ENCODE measurements at places on chromosomes 6 and 20.
A peak's percentile ranks its signal among the peaks of the same experiment; 100 is the strongest.

DNA sequence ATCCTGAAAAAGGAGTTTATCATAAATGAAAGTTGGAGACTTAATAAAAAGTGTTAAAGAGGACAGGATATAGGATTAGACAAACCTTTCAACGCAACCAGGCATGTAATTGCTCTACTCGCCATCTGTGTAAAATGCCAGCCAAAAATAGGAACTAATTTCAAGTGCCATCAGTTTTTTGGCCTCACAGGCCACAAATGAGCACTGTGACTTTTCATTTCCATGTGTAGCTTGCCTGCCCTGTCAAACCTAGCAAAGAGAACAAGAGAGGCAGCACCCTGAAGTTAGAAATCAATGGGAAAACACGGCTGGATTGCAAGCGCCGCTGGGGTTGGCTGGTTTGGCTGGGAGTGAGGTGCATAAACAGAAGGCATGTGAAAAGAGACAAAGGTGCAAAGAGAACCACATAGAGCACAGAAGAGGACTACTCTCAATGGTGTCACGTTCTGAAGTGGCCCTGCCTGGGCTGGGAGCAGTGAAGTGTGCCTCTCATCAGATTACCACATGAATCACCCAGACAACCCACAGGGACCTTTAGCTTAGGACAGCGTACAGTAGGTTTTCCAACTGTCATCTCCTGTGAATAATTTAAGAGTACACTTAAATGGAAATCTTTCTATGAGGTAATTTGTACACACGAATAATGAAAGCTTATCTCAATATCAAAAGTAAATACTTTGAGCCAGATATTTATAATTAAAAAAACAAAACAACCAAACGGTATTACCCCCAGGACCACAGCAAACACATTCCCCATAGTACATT is 78.0 kb upstream of the NHSL1 start:
- no peak for DNase-seq

GRCh38 chr6:162907876-162908481 is 180.2 kb downstream of the PACRG start:
- DNase-seq = no peak

DNA sequence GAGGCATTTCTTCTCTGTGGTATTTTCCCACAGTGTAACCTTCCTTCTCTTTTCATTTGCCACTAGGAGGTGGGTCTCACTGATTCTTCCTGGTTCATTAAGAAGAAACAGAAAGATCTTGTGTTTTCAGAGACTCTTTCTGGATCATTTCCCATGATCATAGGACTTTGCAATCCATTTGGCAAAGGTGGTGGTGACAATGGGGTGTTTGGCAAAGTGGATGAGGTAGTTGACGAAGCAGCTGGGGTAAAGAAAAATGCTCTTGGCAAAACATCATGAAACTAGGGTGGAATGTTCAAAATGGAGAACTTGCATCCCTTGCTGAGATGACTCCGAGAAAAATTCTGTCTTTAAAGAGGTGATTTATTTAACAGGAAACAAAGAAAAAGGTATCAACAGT is 50.6 kb downstream of the TRAF3IP2 start:
- DNase-seq = no peak

DNA sequence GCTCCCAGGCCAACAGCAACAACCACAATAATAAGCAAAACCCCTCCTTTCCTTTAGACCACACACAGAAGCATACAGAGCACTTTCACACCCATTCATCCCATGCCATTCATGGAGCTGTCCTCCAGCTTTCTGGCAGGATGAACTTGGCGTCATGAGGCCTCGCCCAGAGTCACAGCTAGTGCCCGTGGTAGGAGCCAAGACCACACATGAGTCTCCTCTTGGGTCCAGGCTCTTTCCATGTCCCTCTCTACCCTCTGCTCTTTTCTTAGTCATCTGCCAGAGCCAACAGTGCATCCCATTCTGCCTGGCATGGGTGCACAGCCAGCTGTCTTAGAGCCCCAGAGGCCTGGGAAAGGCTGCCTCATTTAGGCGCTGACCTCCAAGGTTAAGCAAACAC is 1.8 kb upstream of the TGM3 start:
- peak; percentile 17 for DNase-seq

- no peak for DNase-seq
These were observed 539.1 kb upstream of the JAG1 start for GRCh38 chr20:11212902-11213301.

GRCh38 chr20:61263084-61263695 is 11.1 kb downstream of the CDH4 start:
- DNase-seq = no peak

DNA sequence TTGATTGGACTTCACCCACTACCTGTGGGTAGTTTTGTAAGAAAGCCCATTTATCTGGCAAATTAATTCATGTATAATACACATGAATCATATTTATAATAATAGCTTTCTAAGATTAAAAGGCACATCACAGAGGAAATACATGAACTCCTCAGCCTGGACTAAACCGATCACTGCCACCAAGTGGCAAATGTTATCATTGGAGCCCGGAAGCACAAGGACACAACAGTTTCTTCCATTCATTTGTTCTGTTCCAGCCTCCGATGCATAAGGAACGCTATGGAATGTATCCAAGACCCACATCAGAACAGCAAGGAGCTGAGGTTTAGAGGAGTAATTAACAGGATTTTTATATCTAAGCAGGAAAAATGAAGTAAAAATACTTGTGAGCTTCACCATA is 13.9 kb upstream of the IPCEF1 start:
- DNase-seq = no peak

DNA sequence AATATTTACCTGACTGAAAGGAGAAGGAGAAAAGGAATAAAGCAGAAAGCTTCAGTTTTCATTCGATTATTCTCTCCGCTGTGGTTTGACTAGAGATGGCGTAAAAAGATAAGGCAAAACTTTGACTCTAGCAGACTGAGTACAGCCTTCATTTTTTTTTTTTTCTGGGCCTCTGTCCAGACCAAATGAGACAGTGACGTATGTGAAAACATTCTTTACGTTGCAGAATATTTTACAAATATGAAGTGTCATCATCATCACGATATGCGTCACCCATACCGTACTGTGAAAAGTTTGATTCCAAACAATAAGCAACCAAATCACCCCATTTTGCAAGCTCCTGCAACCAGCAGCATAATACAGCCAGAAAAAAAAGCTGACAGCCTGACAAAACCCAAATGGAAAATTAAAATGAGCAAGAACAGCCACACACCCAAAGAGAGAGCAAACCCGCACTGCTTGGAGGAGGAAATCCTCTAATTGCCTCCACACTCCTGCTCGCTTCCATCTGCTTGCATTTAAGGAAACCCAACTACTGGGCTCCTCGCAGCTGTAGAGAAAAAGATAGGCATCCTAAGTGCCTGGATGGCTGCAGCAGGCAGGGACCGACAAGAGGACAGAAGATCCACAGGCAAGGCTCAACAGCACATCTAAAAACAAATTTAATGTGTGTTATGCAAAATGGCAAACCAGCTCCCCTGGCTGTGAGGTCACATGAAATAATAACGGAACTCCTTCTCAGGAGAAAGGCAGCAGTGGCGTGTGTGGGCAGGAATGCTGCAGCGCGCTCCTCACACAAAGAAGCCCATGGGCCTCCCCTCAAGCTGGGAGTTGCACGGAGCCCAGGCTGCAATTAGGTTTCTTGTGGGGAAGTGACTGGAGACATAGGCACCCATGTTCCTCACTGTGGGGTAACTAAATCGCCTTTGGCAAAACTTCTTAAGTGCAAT is 113.1 kb downstream of the FYN start:
- DNase-seq = no peak

GRCh38 chr6:74851596-74851995 is 354.3 kb downstream of the COL12A1 start:
- DNase-seq = no peak

- DNase-seq = no peak
These were observed 6.6 kb downstream of the TRAM2 start for GRCh38 chr6:52570291-52570700.

DNA sequence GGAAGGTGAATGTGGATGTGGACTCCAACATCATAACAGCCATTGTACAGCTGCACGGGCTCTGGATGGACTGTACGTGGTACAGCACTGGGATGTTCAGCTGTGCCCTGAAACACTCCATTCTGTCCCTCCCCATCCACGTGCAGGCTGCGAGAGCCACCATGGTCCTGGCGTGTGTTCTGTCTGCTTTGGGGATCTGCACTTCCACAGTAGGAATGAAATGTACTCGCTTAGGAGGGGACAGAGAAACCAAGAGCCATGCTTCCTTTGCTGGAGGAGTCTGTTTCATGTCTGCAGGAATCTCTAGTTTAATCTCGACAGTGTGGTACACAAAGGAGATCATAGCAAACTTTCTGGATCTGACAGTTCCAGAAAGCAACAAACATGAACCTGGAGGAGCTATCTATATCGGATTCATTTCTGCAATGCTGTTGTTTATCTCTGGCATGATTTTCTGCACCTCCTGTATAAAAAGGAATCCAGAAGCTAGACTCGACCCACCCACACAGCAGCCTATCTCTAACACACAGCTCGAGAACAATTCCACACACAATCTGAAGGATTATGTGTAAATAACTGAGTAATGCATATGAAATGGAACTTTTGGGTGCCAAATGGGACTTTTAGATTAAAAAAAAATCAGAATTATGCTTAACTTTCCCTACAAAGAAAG is 12.1 kb downstream of the CLDN20 start:
- DNase-seq = no peak

- no peak for DNase-seq
These were observed 27.6 kb upstream of the NFATC2 start for GRCh38 chr20:51569815-51570738.

DNA sequence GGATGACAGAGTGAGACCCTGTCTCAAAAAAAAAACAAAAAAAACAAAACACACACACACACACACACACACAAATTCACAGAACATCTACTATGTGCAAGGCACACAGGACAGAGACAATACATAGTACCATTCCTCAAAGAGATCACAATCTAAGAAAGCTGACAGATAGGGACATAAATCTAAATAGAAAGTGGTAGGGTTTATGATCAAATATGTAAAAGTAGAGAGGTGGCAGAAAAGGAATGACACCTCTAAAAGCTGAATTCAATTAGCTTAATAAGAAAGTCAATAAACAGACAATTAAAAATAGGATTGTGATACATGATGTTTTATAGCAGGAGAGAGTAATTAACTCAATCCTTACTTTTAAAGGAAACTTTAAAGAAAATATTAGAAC is 41.5 kb downstream of the USP45 start:
- no peak for DNase-seq

- DNase-seq = no peak
These were observed 2.0 kb downstream of the FNDC1 start for GRCh38 chr6:159170999-159171712.

- no peak for DNase-seq
These were observed 172.7 kb downstream of the SCP2D1 start for GRCh38 chr20:18986146-18986830.

DNA sequence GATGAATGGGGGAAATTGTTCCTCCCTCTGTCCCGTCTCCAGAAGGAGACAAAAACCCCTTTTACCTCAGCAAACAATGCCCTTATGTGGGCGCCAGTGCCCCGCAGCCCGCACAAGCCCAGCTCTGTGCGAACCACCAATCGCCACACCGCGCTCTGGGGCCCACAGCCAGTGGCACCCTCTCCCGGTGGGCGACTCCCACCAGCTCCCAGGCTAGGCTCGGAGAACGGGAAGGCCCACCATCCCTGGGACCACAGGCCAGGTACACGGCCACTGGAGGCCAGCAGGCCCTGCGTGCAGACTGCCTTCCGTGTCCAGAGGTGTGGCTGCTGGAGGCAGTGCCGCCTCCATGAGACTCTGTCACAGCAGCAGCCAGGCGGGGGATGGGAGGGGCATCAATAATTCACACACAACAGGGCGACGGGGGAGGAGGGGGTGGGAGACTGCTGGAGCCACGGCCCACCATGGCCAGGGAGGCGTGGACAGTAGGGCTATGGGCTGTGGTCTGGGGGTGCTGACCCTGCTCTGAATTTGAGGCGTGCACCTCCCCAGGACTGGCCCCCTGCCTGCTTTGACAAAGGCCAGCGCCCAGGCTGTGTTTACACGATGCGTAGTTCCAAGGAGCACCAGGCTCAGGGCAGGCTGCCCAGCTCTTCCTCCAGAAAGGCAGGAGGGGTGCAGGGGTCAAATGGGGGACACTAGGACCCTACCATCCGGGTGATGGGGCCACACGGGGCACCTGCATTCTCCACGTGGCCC is 105.7 kb downstream of the ASXL1 start:
- DNase-seq = no peak

- no peak for DNase-seq
These were observed 17.3 kb downstream of the PPP1R10 start for GRCh38 chr6:30599625-30600324.

DNA sequence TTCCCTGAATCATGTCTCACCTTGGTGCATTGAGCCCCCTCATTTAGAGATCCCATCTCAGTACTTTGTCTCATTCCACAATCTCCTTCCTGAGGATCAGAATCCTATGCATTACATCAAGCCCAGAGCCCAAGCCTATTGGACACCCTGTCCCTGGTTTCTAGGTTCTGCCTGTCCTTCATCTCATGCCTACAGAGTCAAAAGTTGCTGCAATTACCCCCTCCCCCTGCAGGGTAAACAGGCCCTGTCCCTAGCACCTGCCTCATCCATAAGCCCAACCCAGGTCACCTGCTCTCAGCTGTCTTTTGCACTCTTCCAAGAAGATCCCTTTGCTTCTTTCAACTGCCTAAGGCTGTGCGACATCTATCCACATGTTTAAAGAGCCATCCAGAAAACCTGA is 93.9 kb downstream of the SPTLC3 start:
- no peak for DNase-seq

GRCh38 chr6:79559706-79560105 is 22.5 kb upstream of the LCA5 start:
- DNase-seq = no peak

DNA sequence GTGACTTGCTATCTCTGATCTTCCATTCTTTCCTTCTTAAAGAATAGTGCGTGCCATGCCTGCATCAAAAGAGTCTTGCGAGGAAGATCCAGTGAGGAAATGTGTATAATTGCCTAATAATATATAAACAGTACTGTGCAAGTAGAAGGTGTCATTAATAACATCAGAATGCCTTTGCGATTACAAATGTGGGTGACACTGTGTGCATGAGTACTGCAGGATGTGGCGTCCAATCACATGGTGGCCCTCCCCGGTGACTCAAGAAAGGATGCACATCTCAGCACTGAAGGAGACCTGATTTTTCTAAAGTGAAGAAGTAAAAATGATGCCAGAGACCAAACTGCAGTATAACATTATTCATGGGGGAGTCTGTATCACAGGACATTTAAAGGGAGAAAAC is 107.5 kb upstream of the EDN1 start:
- no peak for DNase-seq

GRCh38 chr6:53175027-53175426 is 26.4 kb upstream of the GCM1 start:
- no peak for DNase-seq

- DNase-seq = no peak
These were observed 7.5 kb upstream of the DST start for GRCh38 chr6:56650191-56650590.

Data from chondrocyte (in vitro differentiated cells).